Activated effector memory CD4-positive, alpha-beta T cell treated with anti-CD3 and anti-CD28 coated beads, Interleukin-2, amount 50 U/mL, for 16 hours (primary cell): ENCODE measurements at places on chromosomes 5 and 9.

DNA sequence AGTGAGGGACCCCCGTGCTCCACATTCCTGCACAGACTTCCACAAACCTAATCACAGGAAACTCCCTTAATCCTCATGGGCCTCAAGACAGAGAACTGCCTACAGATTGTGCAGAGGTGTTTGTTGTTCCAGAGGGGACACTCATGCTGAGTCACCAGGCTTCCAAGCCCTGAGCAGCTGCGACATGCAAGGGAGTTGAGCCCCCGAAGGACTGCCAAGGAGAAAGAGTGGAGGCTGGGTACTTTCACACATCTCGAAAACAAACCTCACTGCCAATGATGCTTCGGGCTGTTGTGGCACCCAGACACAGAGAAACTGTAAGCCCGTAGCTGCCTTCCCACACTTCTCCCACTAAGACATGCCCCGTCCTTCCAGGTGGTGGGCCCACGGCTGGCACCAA is 480.8 kb downstream of the CDH12 start:
- DNase-seq, result no peak

- peak; percentile 69 for DNase-seq
These were observed 4.6 kb downstream of the ZNF367 start for GRCh38 chr9:96413302-96414221.

DNA sequence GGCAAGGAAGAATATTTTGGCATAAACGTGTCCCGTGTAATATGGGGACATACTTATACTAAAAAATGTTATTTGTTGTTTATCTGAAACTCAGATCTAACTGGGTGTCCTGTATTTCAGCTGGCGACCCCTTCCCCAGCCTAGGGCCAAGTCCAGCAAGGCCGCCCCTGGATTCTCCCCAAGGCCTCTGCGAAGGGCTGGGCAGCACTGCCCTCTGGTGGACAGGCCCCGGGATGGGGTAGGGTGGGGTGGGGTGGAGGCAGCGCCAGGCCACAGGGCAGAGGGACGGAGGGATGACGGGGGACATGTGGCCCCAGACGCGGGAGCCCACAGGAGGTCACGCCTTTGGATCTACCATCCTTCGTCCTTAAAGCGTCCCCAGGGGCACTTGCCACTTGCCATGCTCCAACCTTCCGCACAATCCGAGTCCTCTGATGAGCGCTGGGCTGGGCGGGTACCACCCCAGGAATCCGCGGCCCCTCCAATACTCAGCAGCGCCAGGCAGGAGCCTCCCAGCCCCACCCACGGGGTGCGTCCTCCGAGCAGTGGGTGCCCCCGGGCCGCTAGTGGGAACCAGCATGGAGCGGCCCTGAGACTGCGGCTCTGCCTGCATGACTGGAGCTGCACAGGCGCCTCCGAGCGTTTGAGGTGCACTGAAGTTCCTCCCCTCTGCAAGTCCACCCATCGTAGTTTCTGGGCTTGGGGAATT is 7.1 kb upstream of the AGPAT2 start:
- no peak for DNase-seq

GRCh38 chr9:129140397-129141065 is 29.3 kb downstream of the PTPA start:
- peak; percentile 68 for DNase-seq

GRCh38 chr9:79210541-79211243 is 361.1 kb upstream of the TLE4 start:
- no peak for DNase-seq

DNA sequence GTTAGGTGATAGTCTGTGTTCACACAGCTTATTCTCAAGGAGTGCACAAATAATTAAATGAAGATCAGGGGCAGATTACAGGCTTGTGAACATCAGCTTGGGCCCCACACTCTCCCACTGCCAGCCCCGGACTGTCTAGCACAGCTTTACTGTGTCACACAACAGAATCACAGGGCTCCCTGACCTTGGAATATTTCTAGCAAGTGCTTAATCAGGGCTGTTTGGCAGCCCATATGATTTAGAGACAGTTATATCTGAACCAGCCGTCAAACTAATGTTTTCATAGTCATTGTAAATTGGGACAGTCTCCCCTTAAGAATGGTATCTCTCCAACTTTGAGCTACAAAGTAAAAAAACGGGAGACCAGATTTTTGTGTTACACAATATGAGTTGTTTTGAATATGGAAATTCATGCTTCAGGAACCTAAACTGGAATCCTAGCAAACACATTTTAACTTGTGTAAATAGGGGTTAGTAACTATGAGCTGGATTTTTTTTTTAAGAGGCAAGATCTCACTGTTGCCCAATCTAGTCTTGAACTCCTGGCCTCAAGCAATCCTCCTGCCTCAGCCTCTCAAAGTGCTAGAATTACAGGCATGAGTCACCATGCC is 517.6 kb downstream of the BNC2 start:
- no peak for DNase-seq

DNA sequence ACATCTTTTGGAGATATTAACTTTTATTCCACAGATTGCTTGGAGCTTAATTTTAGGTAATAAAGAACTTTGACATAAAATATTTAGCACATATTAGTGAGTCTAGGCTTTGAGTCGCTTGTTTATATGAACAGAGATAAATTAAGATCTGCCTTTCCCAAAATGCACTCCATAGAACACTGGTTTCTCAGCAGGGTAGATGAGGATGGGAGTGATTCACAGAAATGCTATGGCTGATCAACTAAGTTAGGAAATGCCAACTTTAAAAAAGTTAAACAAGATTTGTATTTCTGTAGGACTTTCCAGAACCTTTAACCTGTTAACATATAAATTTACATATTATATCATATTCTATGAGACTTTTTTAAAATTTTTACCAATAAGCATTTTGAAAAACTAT is 65.2 kb downstream of the STARD4 start:
- no peak for DNase-seq

DNA sequence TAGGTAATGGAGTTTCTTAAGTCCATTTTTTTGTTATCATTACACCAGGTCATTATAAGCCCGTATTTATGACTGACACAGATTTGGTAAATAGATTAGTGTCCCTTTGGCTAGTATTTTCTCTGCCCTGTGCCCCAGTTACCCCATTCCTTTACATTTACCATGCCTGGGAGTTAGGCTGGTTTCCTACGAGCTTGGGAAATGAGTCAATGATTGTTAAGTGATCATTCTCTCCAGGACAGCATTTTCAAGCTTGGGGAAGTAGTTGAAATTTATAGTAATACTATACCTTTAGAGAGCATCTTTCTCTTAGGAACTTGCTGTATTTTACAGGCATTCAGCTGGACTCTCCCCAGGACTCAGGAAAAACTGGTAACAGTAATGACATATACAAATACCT is 573.1 kb downstream of the TLE4 start:
- no peak for DNase-seq

GRCh38 chr5:95808013-95808685 is 14.4 kb downstream of the GLRX start:
- no peak for DNase-seq

DNA sequence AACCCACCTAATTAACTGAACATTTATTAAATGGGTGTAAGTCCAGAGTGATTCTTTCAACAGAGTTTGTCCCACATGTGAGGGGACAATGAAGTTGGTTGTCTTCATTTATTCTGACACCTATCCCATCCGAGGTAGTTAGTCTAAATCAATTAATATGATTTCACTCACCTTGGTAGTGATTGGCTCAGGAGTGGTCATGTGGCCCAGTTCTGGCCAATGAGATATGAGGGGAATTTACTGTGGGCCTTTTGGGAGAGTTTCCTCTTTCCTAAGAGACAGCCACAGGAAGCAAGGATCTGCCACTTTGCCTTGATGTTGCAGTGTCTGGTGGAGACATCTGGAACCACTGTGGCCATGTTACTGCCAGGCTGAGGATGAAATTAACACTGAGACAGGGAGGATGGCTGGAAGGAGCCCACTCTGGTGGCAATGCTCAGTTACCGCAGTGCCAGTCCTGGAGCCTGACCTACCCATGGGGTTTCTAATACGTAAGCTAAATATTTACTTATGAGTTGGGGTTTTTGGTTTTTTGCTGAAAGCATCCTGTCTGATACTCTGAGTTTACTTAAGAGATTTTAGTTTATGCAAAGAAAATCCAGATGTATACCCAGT is 118.6 kb downstream of the FGF18 start:
- no peak for DNase-seq

- DNase-seq, result no peak
These were observed 50.9 kb downstream of the ANXA2R start for GRCh38 chr5:42989190-42989589.

DNA sequence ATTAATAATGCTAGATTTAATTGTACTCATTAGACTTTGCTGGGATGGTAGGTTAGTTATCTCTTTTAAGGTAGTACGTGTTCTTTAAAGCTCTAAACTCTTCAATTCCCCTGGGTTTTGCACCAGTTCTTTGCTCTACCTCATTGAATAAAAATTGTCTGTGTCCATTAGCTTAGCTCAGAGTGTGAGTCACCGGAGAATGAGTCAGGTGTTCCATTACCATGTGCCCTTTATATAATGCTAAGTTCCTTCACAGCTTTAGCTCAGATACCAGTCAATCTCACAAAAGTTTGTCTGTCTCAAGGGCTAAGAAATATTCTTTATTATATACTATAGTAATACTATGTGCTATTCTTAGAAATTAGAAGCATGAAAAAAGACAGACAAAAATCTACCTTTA is 339.4 kb downstream of the PRELID2 start:
- DNase-seq, result no peak

DNA sequence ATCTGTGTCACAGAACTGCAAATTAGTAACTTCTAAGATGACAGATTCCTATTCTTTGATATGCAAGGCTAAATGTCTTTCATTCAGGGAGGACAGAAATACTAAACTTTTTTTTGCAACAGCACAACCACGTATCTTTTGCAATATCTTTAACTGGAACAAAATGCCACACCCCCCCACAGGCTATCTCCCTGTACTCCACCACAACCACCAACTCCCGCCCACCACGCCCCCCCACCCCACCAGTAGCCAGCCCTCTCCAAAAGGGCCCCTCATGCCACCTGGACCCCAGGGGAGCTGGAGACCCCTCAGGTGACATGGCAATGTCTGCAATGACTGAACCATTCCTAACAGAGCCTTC is 131.8 kb downstream of the ROR2 start:
- no peak for DNase-seq

DNA sequence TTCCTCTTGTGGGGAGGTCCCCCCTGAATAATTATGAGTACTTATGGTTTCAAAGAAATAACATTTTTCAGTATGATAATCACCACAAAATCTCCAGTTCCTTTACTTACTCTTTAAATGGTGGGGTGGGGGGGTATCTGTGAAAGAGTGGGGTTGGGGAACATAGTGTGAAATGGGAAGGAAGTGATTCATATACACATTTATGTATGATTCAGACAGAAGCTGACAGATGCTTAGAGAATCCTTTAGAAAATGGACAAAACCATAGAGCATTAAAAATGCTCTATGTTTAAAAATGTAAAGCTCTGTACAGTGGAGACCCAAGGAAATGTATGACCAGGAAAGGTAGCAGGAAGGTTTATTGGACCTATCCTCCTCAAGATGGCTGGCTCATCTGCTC is 267.5 kb upstream of the GRIA1 start:
- DNase-seq, result no peak

- DNase-seq, result no peak
These were observed 78.4 kb downstream of the SLC38A9 start for GRCh38 chr5:55633574-55634208.

GRCh38 chr5:73764996-73765395 is 139.0 kb downstream of the ARHGEF28 start:
- DNase-seq, result no peak

- DNase-seq, result no peak
These were observed 29.1 kb downstream of the CFAP77 start for GRCh38 chr9:132439153-132439552.

DNA sequence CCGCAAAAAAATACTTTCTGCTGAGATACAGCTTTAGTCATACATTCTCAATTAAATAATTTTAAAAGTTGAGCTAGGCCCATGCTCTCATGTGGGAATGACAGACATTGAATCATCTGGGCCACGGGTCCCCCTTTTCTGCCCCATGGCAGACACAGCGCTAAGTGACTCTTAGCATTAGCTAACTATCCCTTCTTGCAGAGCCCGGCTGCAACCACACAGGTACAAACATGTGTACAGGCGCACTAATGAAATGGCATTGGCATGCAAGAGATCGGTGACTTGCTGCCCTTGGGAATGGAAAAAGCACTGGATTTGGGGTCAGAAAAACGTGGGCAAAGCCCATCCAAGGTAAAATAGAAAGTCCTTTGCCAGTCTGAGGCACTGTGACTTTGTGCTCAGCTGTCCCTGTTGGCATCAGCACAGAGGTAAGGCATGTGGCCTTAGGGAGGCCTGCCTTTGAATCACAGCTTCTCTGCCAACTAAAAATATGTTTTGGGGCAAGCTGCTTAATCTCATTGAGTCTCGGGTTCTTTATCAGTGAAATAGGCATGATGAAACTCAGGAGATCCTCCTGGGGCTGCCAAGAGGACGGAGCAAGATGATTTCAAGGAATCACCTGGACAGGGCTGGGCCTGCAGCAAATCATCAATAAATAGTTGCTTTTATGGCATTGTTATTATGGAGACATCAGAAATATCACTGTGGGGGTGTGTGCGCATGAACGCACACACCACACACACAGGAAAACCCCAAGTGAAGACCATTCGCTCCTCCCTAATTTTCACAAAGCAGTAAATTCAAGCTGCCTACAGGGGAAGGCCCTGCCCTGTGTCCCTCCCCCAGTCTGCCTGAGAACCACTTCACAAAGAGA is 54.2 kb downstream of the WHRN start:
- DNase-seq, result no peak

GRCh38 chr9:72280913-72281500 is 84.0 kb downstream of the ZFAND5 start:
- peak; percentile 89 for DNase-seq

- no peak for DNase-seq
These were observed 5.1 kb downstream of the SEMA5A start for GRCh38 chr5:9540791-9541190.

GRCh38 chr5:139273322-139273571 is 20.3 kb upstream of the MATR3 start:
- DNase-seq, result no peak

GRCh38 chr5:1788200-1788599 is 11.4 kb downstream of the MRPL36 start:
- peak; percentile 39 for DNase-seq

DNA sequence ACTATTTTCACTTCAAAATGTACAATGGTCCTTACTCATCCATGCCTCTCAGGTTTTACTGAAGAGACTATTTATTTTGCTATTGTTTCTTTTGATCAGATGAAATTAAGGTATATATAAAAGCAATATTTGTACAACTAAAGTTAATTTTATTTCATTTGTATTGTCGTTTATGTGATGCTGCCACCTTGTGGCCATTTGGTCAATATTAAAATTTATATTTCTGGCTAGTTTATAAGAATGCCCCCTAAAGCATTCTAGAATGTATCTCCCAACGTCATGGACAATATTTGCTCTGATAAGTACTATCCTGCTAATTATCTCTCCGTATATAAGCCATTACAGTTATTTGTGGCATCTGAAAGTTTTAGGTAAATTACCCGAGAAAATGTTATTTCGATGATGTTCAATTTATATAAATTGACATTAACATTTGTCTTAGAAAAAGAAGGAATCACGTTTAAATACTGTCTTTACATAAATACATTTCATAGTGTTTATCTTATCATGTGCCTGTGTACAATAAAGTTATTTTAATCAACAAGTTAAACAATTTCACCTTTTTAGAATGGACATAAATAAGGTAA is 680.0 kb downstream of the TAF11L14 start:
- DNase-seq, result no peak

- no peak for DNase-seq
These were observed 453.7 kb upstream of the RIOK2 start for GRCh38 chr5:97636766-97637165.

GRCh38 chr5:55102348-55102747 is at the start of gene GZMA:
Gene GZMA, plus strand, starts transcription at chr5:55102646. Its CDS starts 37 bp downstream, at chr5:55102683.
- DNase-seq, result peak; percentile 71

GRCh38 chr5:131482617-131483016 is 152.4 kb downstream of the RAPGEF6 start:
- no peak for DNase-seq
